Retinal pigment epithelial cell (primary cell): ENCODE measurements at places on chromosomes 7 and 10.
A peak's percentile ranks its signal among the peaks of the same experiment; 100 is the strongest.

DNA sequence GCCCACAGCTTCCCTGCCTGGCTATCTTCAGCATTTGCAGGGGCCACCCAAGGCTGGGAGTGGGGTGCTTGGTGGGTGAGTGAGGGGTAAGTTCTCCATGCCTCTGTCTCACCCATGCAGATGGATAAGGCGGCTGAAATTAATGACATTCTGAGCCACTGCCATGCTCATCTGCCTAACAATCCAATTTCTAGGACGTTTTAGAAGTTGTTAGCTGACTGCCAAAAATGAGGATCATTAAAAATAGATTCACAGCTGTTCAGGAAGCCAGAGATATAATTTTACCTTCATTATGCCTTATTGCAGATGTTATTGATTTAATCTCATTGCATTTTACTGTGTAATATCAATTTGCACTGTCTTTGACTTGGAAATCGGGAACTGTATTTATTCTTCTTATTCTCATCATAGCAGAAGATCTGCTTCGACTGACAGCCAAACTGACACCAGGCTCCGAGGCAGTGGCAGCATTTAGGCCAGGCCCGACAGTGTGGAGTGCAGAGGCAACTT lies 334.4 kb upstream of the NPVF start:
- DNase-seq: no peak

DNA sequence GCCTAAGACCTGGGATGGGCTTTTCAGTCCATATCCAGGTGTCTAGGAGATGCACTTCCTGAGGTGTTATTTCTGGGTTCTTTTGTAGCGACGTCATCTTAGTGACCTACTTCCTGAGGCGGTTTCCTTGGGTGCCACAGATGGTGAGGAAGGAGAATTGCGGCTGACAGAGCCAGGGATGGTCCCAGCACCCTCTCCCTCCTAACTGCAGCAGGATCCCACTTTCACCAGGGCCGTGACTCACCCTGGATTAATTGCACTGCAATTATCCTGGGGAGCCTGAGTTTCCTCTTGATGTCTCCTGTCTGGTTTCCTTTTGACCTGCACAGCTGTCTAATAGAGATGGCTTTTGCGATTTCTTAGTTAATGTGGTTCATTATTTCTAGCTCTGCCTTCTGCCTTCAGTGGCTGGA lies 271.7 kb downstream of the TCF7L2 start:
- no peak for DNase-seq

- no peak for DNase-seq
Observed at GRCh38 chr10:131249955-131250344, 61.6 kb downstream of the TCERG1L start.

DNA sequence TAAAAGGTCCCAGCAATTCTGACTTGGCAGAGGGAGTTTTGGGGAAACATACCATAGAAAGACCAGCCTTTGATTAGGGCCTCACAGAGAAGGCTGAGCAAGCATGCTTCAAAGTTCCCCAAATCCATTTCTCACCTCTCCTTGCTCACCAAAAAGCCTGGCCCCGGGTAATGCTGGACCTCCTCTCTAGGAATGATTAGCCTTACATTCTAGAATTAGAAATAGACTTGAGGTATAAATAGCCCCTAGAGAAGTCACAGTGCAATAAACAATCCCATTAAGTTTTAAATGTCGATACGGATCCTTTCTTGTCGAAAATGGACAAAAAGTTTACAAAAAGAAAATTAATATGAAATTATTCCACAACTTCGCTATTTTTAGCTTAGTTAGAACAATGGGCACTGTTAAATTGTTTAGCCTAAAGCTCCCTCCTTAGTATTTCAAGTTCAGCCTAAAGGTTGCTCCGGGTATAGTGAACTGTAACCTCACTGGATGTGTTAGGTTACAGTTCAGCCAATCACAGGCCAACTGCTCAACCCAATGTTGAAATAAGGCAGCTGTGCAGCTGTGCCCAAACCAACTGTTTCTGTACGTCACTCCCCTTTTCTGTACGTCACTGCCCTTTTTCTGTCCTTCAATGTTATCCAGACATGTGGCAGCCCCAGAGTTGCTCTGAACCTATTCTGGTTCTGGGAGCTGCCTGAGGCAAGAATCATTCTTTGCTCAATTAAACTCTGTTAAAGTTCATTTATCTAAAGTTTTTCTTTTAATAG lies 7.9 kb upstream of the GSDME start:
- DNase-seq: no peak

DNA sequence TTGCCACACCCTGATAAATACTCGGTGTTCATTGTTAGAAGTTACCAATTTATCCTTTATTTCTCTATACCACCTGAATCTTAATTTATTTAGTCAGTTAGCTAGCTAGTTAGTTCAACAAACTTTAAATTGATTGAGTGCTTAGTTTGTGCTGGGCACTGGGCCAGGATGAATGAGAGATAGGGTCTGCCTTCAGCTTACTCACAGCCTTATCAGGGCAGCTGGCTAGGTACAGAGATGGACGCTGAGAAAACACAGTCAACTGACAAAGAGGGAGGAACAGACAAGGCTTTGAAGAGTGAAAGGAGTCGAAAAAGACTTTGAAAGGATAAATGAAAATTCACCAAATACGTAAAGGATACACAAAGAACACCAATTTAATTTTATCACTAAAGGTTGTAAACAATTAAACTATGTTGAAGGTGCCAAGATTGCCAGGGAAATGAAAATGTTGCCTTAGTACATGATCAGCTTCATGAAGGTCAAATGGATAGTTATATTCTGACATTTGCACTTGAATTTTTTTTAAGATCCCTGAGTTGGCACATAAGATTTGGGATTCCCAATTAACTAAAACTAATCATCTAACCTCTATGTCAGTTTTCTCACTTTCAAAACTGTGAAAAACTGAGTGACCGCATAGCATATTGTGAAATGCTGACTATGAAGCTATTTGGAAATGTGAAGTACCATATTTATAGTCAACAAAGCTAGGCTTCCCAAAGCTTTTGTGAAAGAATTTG lies 2.1 kb downstream of the CAV2 start:
- DNase-seq: no peak

DNA sequence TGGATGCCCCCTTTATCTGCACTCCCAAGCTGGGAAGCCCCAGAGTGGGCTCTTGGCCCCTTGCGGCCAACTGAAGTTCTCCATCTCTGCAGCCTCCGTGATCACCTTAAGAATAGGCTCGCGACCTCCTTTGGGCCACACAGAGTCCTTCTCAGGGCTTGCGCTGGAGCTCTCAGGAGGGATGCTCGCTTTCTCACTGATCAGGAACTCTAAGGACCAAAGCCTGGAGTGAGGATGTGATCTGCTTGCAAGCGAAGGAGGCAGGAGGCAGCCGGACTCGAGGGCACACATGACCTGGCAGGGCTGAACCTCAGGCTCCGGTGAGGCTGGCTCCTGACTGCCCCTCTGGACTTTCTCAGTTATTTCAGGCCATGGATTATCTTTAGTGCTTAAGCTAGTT lies 192.1 kb upstream of the MKI67 start:
- DNase-seq: no peak

- DNase-seq: no peak
Observed at GRCh38 chr10:52383088-52383487, 69.0 kb downstream of the DKK1 start.

DNA sequence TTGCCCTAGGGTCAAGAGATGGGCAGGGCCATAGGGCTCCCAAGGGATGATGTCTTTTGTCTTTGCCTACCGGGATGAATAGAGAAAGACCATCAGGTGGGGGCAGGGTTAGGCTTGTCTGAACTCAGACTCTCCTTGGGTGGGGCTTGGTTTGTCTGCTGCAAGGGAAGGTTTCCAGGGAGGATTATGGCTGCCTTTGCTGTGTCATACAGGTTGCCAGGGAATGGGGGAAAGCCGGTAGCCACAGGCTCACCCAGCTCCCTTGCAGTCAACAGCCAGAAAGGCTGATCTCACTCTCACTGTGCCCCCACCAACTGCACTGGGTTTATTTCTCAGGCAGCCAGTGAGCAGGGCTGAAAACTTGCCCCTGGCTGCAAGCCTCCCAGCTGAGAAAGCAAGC lies 253.2 kb downstream of the POLR1F start:
- DNase-seq: peak; percentile 7

- DNase-seq: no peak
Observed at GRCh38 chr7:140877249-140877524, 47.5 kb downstream of the BRAF start.

DNA sequence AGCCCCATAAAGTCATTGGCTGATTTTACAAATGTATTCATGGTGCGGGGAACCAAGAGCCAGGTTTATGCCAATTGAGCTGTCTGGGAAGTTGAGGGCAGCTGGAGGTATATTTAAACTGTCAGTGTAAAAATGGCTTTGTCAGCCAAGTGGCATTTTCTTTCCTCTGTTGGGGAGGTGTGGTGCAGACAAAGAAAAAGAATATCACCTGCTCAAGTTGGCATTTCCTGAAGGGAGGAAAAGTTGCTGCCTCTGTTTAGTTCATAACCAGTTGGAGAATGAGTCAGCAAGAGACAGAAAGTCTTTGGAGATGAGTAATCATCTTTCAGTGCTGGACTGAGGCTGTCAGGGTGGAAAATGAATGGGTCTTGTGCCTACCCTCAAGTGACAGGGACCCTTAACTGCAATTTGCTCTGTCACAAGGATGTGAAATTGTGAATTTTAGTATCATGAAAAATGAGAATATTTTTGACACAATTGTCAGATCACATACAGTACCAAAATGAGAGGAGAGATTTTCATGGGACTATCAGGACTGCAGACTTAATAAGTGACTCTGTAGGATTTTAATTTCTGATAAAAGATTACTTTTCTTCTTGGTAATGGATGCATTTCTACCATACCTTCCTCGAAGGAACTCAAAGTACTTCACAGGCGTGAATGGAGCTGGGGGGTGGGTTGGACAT lies 137.3 kb downstream of the ANLN start:
- DNase-seq: peak; percentile 23

DNA sequence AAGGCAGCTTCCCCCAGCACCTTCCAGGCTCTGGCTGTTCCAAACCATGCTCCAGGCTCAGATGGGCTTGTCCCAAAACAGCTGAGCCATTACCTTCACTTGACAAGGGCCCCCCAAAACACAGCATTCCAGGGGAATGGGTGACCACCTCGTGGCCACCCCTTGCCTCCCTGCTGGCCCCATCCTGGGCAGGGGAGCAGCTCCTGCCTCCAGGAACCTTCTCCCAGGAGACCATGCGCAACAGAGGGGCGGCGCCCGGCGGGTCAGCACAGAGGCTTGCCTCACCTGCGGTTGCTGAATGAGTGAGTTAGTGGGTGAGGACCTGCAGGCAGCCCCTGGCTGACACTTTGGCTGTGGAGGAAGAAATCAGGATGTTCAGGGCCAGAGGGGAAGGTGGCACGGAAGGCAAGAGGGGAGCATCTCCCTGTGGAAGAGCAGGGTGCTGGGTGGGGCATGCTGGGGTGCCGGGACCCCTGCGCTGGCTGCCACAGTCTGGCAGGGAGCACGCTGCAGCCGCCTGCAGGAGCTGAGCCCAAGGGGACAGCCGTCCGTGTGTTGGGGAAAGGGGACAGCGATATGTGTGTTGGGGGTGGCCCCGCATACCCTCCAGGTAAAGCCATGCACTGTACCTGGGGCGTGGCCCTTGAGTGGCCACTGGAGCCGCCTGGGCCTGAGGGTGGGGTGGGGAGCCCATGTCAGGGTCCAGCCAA lies 54.7 kb downstream of the PWWP2B start:
- DNase-seq: no peak

DNA sequence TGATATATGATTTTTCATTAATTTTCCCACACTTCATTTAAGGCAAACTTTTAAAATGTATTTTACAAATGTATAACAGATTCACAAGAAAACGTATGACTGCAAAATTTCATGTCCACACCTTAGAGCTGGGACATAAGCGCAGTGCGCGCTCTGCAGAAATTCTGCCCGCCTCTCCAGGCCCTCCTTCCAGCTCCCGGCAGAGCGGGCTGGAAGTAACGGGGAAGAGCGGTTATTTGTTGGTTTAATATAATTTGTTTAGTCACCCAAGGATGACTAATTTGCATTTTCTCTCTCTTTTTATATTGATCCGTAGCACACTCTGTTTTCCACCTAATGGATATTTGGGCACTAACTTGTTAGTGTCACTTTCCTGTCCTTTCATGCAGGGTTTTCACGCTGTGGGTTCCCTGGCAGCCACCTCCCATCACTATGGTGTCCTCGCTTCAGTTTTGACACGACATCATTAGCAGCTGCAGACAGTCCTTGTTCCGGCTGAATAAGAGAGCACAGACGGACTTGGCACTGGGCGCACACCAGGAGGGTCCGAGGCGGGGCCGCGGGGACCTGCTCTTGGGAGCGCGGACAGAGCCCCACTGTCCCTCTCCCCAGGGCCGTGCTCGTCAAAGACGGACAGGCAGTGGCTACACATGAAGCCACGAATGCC lies 129.2 kb upstream of the SEC61G start:
- DNase-seq: no peak

GRCh38 chr7:40714363-40715052 lies 579.7 kb downstream of the SUGCT start:
- no peak for DNase-seq

DNA sequence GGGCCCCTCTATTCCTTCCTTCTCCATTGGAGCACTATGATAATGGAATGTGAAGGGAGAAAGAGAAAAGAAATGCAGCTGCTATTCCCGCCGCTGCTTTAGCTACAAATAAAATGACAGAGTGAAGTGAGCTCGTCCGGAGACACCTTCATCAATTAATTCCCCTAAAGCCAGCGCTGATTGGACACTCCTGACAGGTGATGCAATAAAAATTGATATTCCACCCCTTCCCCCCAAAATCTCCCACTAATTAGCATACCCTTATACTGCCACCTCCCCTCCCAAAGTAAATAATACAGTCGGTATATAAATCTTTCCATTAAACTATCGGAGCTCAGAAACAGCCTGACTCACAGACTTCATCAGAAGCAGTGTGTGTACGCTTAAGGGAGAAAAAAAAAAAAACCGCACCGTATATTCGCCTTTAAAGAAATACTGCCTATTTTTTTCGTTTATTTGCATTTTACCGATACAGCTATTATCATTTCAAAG lies 7.3 kb downstream of the SKIDA1 start:
- no peak for DNase-seq

DNA sequence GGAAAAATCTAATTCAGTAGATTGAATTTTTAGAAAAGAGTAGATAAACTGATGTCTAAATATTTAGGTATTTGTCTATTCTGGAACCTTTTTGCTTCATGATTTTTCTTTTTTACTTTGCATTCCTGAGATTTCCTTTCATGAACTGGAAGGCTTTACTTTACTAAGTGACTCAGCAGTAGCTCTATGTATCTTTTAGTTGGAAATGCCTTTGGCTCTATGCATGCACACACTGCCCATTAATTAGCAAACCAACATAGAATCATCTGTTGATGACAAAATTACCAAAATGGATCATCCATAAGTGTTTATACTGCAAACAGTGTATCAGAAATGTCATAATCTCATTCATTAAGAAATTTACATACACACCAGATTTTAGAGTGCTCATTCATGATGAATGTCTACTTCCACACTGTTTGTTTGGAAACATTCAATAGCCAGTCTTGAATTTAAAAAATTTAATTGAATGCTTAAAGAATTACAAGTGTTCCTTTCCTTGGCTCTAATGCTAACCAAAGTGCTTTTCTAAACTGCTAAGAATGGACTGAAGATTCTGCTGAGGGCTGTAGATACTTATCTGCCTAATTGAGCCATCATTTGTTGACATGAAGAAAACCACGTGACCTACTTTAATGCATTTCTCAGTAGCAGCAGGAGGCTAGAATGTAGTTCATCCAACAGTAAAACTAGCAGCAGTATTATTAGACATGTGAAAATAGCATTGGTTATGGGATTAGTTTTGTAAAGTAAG lies 282.0 kb downstream of the ADK start:
- no peak for DNase-seq

GRCh38 chr7:108120196-108120595 lies 10.0 kb downstream of the LAMB4 start:
- no peak for DNase-seq
